Sigmoid colon (tissue), 7 donors: ENCODE measurements at places on chromosomes 5 and 9. TPM values are rescaled to one million over a fixed set of nuclear protein-coding genes. Genes with fewer than 3 reads are reported as not detected.

GRCh38 chr9:113828221-113828620 is 47.9 kb upstream of the ZNF618 start:
- H3K27ac ChIP-seq = no peak overlapping the region
- H3K4me1 ChIP-seq = no peaks in the 10 kb centered on the region
- H3K36me3 ChIP-seq = no peaks in the 10 kb centered on the region
- no peak overlapping the region for H3K4me3 ChIP-seq

- H3K27ac ChIP-seq = peak overlapping the region; percentile 95
- H3K27me3 ChIP-seq = no peaks in the 10 kb centered on the region
- peak; percentile 88 for DNase-seq
- H3K4me3 ChIP-seq = peak overlapping the region; percentile 79
- no peaks in the 10 kb centered on the region for H3K36me3 ChIP-seq
Observed at GRCh38 chr5:36876965-36877666, 547 bp downstream of the NIPBL start.

DNA sequence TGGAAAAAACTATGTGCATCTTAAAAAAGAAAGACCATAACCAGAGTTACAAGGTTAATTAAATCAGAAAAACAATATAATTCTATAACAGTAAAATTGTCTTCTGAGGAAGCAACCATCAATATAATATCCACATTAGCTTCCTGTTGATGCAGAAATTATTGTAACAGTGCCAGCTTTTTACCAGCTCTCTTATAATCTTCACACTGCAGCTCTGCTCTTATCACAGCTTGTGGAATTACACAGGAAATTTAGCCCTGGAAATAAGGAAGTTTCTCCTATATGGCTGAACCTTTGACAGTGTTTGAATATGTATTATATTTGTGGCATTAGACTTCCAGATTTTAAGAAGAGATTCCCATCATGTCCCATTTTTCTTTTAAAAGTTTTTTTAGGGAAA is 49.1 kb upstream of the TEK start:
- no peaks in the 10 kb centered on the region for H3K4me1 ChIP-seq
- H3K36me3 ChIP-seq = peaks cover 31% of the 10 kb centered on the region
- H3K4me3 ChIP-seq = no peak overlapping the region

- peak overlapping the region; percentile 43 for H3K27ac ChIP-seq
- H3K4me3 ChIP-seq = no peak overlapping the region
- H3K4me1 ChIP-seq = peaks cover 51% of the 10 kb centered on the region
- H3K36me3 ChIP-seq = no peaks in the 10 kb centered on the region
- H3K27me3 ChIP-seq = no peaks in the 10 kb centered on the region
- DNase-seq = no peak
Observed at GRCh38 chr5:41788941-41789368, 81.3 kb downstream of the OXCT1 start.

UBE2QL1 gene
- 0.23 TPM for polyA plus RNA-seq

DNA sequence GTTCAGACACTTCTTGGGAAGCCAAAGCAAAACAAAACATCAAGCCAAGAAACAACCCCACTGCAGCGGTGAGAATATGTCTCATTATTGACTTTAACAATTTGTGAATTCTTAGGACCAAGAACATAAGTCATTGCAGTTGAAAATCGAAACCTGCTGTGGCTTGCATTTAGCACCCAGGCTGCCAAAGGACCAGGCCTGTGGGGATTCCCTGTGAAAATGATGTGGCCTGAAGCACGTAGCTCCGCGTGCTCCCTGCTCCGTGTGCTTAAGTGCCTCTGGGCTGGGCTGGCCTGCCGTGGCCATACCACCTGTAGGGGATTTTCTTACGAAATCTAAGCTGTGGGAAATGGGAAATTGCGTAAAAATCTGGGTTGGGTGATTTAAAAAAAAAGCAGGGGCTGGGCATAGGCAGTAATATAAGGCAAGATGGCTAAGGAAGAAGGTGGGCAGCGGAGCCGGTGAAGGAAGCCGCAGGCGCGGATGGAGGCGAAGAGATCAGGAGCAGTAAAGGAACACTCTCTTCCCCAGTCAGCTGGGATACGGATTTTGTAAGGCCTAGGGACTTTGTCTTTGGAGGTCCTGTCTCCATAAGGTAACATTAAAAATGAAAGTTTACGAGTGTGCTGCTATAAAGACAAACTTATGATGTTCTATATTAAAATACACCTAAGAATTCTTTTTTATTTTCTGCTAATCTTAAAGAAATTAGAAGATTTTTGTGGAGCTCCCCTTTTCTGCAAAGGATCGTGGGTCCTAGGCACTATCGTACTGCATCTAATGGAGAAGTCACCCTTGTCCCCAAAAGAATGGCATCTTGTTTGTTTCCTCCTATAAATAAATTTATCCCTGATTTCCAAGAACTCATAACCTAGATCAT is 189.6 kb upstream of the SEMA6A start:
- H3K27me3 ChIP-seq = no peaks in the 10 kb centered on the region
- H3K36me3 ChIP-seq = no peaks in the 10 kb centered on the region
- no peak overlapping the region for H3K4me3 ChIP-seq
- DNase-seq = no peak
- no peak overlapping the region for H3K27ac ChIP-seq
- no peaks in the 10 kb centered on the region for H3K4me1 ChIP-seq

- H3K27me3 ChIP-seq = peaks cover 30% of the 10 kb centered on the region
- H3K4me1 ChIP-seq = no peaks in the 10 kb centered on the region
- DNase-seq = no peak
- no peaks in the 10 kb centered on the region for H3K36me3 ChIP-seq
Observed at GRCh38 chr9:132190966-132191365, 29.1 kb downstream of the NTNG2 start.

HRCT1 gene
- 4.2 TPM for polyA plus RNA-seq
